Stimulated activated naive CD8-positive, alpha-beta T cell treated with anti-CD3 and anti-CD28 coated beads, Interleukin-15, Interleukin-2, amounts not matched to agents 100 U/mL and 50 U/mL, for 24 hours (primary cell): ENCODE measurements at places on chromosomes 1 and 21.

DNA sequence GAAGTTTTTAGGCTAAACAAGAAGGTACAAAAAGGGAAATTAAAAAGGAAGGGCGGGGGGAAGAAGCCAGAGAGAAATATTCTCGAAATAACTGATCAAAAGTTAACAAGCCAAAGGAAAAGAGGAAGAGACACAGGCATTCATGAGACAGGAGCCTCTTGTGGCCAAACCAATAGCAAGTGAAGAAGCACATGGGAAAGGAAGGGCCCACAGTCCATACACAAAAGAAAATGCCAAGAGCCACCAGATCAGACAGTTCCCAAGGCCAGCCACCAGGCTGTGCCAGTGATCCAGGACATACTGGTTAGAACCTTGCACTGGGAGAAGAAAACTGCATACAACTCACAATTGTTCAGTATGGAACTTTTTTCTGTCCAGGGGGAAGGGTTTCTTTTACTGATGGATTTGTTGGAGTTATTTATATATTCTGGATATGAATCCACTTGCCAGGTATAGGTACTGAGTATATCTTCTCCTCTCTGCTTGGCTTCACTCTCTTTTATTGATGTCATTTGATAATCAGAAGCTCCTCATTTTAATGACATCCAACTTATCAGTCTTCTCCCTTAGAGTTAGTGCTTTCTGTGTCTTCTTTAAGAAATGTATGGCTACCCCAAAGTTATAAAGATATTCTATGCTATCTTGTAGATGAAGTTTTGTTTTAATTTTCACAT, 76.8 kb downstream of the CD46 start:
- DNase-seq = peak; percentile 64

DNA sequence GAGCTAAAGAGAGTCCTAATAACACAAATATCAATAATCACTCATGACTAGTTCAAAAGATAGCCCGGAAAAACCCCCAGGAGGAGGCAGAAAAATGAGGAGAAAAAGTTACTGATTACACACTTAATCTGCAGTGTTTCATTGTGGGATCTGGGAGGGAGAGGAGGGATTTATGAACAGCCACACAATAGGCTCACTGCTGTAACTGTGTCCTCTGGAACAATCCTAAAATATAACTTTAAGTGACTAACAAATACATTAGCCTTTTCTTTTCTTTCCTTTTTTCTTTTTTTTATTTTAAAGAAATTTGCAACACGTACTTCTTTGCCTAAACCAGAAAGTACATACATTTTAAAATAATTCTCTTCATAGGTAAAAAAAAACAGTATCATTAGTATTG, 106.3 kb upstream of the LBR start:
- no peak for DNase-seq

- DNase-seq = no peak
Measured at GRCh38 chr1:55169126-55169525, 46.0 kb downstream of the USP24 start.

DNA sequence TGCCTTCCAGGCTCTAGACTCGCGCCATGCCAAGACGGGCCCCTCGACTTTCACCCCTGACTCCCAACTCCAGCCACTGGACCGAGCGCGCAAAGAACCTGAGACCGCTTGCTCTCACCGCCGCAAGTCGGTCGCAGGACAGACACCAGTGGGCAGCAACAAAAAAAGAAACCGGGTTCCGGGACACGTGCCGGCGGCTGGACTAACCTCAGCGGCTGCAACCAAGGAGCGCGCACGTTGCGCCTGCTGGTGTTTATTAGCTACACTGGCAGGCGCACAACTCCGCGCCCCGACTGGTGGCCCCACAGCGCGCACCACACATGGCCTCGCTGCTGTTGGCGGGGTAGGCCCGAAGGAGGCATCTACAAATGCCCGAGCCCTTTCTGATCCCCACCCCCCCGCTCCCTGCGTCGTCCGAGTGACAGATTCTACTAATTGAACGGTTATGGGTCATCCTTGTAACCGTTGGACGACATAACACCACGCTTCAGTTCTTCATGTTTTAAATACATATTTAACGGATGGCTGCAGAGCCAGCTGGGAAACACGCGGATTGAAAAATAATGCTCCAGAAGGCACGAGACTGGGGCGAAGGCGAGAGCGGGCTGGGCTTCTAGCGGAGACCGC, 2.0 kb upstream of the OLIG2 start:
- DNase-seq = peak; percentile 22

DNA sequence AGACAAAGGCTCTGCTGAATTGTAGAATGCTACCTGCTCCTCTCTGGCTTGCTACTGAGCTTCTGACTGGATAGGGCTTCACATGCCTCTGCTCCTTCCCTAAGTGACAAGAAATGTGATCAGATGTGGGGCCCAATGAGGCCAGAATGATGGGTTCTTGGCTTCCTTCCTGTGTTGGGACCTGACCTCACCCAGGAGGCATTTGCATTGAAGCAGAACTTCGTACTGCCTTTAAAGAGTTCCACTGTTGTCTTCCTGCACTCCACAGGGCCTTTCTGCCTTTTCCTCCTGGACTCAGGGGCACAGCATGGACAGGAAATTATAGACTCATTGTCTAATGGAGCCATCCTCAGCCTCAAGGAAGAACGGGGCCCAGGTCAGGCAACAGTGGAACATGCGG, 14.3 kb downstream of the ZNF670 start:
- DNase-seq = no peak

DNA sequence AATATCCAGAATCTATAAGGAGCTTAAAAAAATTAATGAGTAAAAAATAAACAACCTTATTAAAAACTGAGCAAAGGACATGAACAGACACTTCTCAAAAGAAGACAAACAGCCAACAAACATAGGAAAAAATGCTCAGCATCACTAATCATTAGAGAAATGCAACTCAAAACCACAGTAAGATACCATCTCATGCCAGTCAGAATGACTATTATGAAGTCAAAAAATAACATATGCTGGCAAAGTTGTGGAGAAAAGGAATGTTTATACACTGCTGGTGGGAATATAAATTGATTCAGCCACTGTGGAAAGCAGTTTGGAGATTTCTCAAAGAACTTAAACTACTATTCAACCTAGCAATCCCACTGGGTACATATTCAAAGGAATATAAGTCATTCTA, 25.3 kb downstream of the PIGK start:
- no peak for DNase-seq

DNA sequence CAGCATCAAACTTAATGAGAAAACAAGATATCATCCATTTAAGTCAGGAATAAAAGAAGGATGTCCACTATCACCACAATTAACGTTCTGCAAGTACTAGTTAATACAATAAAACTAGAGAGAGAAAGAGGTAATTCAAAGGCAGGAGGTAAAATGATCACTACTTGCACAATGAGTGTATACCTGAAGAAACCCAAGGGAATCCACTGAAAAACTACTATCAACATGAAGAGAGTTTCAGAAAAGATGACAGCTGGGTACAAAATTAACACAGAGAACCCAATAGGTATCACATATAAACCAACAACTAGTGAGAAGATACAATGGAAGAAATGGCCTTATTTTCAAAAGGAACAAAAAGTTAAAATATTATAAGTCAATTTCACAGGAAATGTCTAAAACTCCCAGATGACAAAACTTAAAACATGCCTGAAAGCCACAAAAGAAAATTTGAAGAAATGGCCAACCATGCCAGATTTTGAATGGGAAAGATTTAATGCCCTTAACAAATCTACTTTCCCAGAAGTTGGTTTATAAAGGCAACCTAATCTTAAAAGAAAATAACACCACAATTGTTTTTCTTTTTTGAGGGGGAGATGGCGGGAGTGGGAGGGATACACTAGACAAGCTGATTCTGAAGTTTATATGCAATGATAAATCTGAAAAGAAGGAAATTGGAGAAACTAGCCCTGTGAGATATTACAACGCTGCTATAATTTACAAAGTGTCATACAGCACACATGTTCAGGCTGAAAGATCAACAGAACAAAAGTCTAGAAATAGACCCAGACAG, 17.8 kb downstream of the VPS26C start:
- DNase-seq = no peak

DNA sequence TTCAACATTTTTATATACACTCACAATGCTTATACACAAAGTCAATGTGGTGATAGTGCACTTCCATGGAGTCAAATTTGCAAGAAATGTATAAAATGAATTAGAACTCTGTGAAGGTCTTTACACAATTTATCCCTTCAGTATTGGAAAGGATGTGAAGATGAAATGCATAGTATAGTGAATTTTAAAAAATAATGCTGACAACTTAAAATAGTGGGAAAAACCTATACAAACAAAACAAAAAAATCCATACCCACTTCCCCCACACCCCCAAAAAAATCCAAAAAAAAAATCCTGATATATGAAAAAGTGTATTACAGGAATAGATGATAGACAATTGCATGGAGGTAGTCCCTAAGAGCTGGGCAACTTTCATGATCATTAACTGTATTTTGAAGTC, 165.3 kb downstream of the HLX start:
- DNase-seq = no peak

DNA sequence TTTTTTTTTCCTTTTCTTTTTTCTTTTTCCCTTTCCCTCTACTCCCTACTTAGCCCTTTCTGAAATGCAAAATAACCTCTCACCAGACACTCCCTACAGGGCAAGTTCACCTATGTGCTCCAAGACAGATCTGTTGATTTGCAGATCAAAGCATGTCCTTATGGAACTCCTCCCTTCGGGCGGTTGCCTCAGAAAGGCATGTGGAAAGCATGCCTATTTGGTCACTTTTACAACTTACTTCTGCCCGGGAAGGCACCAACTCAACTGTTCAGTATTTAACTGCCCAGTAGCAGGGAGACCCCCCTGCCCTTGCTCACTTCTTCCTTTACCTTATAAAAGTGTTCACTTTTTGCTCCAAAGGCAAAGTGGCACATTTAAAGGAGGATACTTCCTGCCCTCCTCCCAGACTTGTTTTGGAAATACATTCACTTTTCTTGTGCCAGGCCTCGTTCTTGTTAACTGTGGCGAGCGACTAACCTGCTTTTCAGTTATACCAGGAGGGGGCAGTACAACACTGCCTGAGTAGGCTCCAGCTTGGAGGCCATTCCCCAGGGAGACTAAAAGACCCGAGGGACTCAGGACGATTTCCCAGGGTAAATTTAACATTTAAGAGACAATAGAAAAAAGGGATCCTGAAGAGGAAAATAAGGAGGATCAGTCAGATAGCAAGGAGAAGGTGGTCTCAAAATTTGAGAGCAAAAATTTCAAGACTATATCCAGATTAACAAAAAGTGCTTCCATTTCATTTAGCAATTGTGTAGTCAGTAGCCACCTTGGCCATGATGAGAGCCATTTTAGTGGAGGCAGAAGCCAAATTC, 12.3 kb upstream of the SLAMF7 start:
- peak; percentile 65 for DNase-seq

GRCh38 chr1:29249951-29250581, 13.7 kb downstream of the PTPRU start:
- DNase-seq = no peak

DNA sequence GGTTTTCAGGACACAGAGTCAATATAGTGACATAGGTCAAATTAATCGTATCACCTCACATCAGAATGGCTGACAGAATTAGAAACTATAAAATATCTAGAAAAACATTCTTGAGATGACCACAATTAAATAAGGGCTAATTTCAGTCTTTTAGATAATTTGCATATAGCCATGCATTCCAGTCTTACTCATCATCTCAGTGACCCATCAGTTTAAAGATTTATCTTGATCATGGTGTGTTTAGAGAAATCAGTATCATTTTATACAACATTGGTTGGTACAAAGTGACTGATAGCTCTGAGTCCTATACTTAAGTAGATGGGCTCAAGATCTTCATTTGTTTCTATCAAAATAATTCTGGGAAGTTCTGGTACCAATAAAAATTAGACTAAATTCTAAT, 262.3 kb upstream of the SNX7 start:
- DNase-seq = no peak

- peak; percentile 36 for DNase-seq
Measured at GRCh38 chr1:16048573-16049189, 5.1 kb downstream of the CLCNKB start.

DNA sequence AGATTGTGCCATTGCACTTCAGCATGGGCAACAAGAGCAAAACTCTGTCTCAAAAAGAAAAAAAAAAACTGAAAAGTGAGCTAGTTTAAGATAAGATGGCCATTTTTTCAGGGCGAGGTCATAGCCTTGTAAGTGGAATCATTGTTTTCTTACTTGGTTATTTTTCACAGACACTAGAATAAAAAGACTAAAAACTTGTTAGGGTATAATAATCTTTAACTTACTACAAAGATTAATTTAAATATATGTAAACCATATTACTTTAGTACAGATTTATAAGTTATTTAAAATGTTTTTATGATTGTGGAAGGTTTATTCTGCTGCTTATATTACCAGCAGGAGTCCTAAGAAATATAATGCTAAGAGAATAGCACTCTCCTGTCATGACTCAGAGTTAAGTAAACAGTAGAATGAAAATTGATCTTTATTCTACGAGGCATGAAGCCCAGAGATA, 23.5 kb downstream of the ANGPTL1 start:
- no peak for DNase-seq

DNA sequence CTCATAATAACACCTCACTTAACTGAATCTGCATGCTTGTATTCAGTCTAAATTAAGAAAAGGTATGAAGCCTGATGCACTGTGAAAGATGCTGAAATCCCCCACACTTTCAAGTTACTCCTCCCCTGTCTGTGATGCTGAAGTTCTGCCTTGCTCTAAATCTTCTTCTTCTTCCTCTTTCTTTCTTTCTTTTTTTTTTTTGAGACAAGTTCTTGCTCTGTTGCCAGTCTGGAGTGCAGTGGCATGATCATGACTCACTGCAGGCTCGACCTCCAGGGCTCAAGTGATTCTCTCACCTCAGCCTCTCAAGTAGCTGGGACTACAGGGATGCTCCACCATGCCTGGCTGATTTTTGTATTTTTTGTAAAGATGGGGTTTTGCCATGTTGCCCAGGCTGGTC, 231.0 kb upstream of the B3GALT2 start:
- no peak for DNase-seq

DNA sequence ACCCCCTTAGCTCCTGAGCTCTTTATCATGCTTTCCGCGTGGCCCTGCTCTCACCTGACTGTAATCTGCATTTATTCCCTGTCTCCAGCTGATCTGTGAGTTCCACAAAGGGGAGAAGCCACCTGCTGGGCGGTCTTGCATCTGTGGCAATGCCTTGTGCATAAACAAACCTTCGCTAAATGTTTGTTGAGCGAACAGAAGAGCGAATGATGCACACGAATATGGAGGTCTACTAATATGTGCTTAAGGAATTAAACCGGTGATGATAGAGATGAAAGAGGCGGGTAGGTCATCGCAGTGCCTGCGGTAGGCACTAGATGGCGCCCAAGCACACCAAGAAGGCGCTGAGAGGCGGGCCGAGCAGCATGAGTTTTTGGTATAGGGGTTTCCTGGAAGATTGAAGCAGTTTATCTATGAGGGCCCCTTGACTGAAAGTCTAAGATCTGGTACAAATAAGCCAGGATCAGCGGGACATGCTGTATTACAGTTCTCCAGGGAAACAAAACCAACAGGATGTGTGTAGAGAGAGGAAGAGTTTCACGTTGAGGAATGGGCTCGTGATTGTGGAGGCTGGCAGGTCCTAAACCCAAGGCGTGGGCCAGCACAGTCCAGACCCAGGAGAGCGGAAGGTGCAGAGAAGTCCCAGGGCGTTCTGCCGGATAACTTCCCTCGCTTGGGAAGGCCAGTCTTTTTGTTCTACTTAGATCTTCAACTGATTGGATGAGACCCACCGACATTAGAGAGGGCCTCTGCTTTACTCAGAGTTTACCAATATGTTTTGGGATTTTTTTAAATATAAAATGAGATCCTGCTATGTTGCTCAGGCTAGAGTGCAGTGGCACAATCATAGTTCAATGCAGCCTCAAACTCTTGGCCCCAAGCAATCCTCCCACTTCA, 34.7 kb downstream of the TOMM20 start:
- peak; percentile 90 for DNase-seq
